ENCODE measurements at places on chromosomes 2 and 18.

DNA sequence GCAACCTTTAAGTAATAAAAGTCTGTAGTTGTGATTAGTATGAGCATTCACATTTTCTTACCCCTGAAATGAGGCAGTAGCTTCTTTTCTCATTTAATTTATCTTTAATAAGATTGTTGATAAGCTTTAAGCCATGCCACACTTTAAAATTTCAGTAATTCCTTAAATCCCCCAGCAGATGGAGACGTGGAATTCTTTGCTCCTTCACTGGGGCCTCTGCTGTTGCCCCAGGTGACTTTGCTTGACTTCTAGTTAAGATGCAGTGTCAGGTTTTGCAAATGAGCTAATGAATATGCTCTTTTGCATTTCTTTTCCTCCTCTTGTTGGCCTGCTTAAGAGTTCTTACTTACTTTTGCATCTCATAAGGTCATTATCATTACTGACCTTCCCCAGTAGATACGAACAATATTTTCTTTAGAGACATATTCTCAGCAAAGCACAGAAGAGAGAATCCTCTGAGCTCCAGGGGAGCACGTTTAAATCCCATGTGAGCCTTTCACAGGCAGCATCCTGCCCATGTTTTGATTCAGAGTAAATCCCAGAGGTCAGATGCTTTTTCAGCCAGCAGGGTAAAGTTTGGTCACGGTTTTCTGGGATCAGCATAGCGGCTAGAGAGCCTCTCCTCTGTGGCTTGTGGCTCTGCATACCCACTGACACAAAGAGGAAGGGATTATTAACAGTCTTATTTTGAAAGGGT, 222.9 kb downstream of the PTPRM start:
- no peak for DNase-seq

DNA sequence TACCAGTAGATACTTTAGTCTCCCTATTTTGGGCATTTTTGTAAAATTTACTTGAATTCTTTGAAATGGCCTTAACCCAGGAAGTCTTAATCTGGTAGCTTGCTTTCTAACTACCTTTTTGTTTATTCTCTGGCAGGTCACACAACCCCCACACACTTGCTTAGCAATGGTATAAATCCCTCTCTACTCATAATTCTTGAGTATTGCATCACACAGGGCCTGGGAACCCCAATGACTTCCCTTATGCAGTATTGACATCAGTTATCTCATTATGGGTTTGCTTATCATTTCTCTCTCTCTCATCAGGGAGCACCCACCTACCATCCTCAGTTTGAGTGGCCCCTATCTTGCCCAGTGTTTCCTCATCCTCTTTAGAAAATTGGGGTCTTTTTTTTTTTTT, 207.1 kb downstream of the KCNS3 start:
- no peak for DNase-seq

- DNase-seq = no peak
Measured at GRCh38 chr2:66899109-66899508, 464.2 kb downstream of the MEIS1 start.

- DNase-seq = no peak
Measured at GRCh38 chr2:232242316-232242715, 136.2 kb upstream of the ALPP start.

GRCh38 chr2:240477916-240478315, 42.5 kb downstream of the GPC1 start:
- DNase-seq = no peak

DNA sequence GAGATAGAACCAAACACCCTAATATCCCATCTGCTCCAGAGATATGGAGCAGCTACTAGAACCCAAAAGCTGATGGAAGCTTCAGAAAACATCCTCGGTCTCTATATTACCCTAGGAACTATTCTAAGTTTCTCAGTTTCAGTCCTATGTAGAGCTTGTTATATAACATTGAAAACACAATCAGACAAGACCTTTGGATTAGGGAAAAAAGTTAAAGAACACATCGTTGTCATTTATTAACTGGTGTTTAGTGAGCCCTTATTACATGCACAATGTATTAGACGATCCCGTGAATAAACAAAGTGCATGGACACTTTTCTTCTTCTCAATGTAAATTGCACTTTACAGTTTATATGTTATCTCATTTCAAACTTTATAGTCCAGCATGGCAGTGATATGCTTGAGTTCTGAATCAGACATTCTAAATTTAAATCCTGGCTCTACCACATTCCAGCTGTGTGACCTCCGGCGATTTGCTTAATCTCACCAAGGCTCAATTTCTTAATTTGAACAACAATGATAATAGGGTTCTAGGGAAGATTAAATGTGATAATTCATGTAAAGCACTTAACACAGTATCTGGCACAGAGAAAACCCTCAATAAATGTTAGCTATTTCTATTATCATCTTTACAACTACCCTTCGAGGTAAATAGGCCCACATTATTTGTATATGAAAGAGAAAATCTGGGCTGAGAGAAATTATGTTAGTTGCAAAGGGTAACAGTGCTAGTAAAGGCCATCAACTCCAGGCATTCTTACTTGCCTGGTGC, 83.6 kb upstream of the PIK3C3 start:
- DNase-seq = no peak
